Bone marrow (tissue), 2 donors: ENCODE measurements at places on chromosomes 3 and 15.

- DNase-seq, result no peak
These were observed 108.0 kb downstream of the KCNH8 start for GRCh38 chr3:19256313-19256712.

DNA sequence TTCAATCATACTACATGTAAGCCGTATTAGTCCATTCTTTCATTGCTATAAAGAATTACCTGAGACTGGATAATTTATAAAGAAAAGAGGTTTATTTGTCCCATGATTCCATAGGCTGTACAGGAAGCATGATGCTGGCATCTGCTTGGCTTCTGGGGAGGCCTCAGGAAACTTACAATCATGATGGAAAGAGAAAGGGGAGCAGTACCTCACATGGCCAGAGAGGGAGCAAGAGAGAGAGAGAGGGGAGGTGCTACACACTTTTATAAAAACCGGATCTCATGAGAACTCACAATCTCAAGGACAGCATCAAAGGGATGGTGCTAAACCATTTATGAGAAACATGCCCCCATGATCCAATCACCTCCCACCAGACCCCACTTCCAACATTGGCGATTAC, 14.3 kb upstream of the CLASP2 start:
- DNase-seq, result no peak

DNA sequence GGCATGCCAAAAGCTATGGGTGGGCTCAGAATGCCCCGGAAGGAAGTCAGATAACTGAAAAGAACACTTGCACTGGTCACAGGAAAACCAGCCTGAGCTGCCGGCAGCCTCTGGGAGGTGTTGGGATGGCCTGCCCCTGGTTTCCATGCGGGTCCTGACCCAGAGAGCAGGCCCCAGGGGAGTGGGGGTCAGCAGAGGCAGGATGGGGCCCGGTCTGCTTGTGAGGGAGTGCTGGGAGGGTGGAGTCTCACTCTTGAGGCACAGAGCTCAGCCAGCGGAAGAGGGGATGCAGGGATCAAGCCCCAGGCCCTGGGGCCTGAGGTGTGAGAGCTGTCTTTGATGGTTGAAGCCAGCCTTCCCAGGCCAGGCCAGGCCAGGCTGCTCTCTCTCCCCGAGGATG, 2.4 kb upstream of the RPUSD3 start:
- DNase-seq, result no peak

GRCh38 chr3:174020156-174020555, 622.6 kb downstream of the NLGN1 start:
- DNase-seq, result no peak

DNA sequence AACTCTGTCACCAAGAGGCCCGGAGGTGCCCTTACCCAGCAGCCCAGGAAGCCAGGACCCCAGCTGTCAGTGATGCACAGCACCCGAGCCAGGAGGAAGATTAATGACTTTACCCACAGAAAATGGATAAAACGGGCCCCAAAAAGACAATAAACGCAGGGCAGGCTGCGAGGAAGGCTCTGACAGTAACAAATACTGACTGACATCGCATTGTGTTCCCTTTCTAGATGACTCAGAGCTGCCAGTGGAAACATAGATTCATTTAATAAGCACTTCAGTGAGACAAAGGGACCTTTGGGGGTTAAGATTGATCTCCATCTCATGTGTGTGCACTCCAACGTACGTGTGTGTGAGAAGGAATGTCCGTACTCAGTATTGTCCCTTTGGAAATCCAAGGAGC, 225.3 kb upstream of the PPP2R3A start:
- no peak for DNase-seq

GRCh38 chr3:155634121-155634719, 110.7 kb downstream of the PLCH1 start:
- no peak for DNase-seq

GRCh38 chr15:94177112-94177511, 54.2 kb upstream of the MCTP2 start:
- DNase-seq, result peak; percentile 30

DNA sequence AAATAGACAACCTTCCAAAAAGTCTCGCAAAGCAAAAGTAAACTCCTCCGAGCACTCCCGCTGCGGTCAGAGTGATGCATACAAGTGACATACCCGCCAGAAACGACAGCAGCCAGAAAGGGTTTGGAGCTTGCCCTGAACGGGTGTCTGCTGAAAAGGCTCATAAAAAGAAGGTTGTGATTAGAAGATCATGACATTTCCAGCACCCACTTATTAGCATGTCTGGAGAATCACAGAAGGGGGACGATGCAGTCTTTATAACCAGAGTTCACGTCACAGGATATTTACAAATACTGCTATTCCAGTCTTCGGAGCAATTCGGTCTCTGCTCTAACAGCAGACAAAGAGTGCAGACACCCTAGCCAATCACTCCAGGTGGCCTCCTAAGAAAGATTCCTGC, 59.1 kb upstream of the FRMD4B start:
- DNase-seq, result no peak

GRCh38 chr3:142724682-142725356, 985 bp downstream of the TRPC1 start:
- no peak for DNase-seq

DNA sequence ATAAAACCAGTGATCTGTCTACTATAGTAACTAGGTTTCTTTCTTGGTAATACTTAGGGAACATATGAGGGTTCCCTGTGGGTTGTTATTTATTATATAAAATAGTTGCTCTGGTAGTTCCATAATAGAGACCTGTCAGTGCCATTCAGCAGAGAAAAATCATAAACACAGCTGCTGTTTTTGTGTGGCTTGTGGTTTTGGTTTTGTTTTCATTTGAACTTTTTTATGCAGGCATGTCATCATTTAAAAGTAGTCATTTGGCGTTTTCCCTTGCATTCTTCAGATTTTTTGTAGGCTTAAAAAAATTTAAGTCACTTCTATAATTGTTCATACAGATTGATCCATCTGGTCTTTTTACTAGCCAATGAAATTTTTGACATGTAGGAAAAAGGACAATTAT, 47.9 kb downstream of the PIK3CA start:
- peak; percentile 43 for DNase-seq

DNA sequence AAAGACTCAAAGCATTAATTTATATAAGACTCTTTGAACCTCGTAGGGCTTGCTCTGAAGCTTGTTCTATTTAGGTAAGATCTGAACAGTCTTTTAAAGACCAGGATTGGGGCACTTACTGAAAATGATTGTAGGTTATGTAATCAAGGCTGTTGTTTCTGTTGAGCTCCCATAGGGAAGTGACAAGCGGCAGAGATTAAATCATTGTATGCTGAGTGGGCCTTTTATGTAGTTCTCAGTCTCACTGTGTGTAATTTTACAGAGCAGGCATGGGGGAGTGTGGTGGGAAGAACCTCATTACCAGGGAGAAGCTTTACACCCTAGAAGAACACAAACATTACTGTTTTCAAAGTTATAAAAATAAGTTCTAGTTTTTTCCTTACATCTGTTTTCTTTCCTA, 160.0 kb upstream of the SNTN start:
- DNase-seq, result no peak

DNA sequence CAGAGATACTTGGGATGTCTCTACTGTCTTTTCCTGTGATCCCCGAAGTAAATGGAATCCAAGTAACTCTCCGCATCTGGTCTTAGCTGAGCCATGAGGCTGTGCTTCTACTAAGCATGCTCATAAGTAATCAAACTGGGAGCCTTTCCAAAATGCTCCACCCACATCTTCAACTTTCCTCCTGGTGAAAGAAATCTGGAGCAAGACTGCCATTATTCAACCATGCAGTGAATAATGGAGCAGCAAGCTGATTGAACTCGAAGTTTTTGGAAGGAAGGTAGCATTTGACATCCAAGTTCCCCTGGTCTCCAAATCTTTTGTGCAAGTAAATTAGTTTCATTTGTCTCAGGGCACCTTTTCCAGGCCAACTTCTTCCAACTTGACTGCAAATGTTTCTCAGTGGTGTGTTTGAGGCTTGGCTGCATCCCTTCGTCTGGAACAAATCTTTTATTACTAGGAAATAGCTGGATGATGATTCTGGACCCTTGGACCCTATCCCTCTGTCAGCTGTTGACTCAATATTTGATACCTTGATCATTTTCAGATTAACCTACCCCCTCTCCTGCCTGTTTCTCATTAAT, 19.4 kb downstream of the GXYLT2 start:
- DNase-seq, result no peak

GRCh38 chr15:60389261-60390077, 8.3 kb downstream of the ANXA2 start:
- DNase-seq, result no peak

- peak; percentile 65 for DNase-seq
These were observed 94.9 kb downstream of the AKAP13 start for GRCh38 chr15:85475317-85475701.

- no peak for DNase-seq
These were observed 3.5 kb downstream of the SEMA3F start for GRCh38 chr3:50158530-50159146.

DNA sequence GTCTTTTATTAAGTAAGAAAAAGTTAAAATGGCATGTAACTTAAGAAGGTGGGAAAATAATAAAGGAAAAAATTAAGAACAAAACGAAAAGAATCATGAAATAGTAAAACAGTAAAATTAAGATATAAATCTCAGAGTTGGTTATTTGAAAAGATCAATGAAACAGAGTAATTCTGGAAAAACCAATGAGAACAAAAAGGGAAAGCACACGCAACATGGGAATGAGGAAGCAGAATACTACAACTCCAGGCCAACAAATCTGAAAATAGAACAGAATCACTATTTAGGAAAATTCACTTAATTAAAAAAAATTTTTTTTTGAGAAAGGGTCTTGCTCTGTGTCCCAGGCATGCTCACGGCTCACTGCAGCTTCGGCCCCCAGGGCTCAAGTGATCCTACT, 30.7 kb downstream of the WHAMM start:
- no peak for DNase-seq

DNA sequence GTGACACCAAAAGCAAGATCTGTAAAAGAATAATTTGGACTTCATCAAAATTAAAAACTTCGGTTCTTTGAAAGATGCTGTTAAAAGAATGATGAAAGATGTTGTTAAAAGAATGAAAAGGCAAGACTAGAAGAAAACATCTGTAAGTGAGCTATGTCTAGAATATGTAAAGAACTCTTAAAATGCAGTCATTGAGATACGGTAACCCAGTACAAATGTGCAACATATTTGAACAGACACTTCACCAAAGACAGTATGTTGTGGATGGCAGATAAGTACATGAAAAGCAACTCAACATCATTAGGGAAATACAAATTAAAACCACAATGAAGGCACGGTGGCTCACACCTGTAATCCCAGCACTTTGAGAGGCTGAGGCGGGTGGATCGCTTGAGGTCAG, 139.5 kb downstream of the LRIG1 start:
- no peak for DNase-seq

DNA sequence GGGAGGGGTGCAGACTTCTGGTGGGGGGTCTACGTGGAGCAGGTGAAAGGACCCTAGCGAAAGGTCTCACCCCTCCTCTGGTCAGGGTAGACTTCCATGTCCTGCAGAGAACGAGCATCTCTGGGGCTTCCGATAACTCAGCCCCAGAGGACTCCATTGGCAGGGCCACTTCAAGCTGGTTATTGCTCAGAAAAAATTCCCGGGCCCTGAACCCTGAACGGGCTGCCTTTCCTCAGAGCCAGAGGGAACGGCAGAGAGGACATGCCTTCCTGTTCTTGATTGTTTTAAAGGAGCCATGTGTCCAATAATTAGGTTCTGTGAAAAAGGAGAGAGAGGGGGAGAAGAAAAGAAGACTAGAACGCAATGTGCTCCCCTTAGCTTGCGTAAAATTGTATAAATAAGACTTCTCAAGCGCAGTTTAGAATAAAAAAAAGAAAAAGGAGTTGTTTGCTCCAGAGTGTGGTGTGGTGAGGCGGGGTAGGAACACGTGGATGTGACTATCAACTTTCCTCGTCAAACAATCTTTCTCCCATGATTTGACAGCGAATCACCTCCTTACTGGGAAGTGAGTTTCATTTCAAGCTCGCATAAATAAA, 193.4 kb upstream of the UBE2E1 start:
- DNase-seq, result no peak

GRCh38 chr15:92421976-92422375, 28.3 kb downstream of the ST8SIA2 start:
- no peak for DNase-seq

DNA sequence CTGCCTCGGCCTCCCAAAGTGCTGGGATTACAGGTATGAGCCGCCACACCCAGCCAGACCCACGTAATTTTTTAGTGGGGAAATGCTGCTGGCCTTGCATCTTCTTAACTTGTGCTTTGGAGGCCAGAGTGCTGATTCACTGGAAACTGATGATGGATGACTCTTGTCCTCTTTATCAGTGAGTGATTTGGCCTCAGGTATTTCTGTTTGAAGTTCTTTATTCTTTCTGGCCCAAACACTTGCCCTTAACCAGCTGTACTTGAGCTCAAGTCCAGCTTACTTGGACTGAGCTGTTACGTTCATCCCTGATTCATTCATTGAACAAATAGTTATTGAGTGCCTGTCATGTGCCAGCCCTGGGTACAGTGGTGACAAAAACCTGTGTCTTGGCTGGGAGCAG, 4.2 kb downstream of the PTPN23 start:
- DNase-seq, result no peak

GRCh38 chr15:57854531-57854930, 148.0 kb downstream of the POLR2M start:
- no peak for DNase-seq
